ENCODE measurements at places on chromosomes 12 and 14.

GRCh38 chr12:6228535-6229223, 28.5 kb downstream of the CD9 start:
- no peak for DNase-seq

DNA sequence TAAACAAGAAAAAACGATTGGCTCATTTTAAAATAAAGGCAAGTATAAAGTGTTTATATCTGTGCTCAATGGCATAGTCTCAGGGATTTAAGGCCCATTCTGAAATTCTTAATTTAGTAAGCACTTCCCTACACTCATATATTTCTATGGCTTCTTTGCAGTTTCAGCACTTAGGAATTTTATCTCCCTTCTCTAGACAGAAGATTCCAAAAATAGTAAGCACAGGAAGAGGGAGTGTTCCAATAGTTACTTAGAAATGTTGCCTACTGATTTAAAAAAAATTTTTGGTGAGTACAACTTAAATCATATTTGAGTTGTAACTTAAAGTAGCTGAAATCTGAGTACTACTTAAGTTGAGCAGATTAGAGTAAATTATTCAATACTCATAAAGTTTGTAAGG, 19.8 kb downstream of the INSM2 start:
- DNase-seq, result no peak

GRCh38 chr14:103423050-103423461, 37.8 kb downstream of the MARK3 start:
- no peak for DNase-seq

DNA sequence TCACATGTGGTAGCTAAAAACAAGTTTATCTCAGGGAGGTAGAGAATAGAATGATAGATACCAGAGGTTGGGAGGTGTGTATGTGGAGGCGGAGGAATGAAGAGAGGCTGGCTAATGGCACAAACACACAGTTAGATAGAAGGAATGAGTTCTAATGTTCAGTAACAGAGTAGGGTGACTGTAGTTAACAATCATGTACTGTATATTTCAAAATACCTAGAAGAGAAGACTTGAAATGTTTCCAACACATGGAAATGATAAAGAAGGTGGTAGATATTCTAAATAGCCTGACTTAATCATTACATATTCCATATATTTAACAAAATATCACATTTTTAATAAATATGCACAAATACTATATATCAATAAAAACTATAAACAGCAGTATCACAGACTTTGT, 8.9 kb upstream of the IFNG-AS1 start:
- DNase-seq, result no peak

GRCh38 chr12:113936460-113936859, 29.7 kb downstream of the RBM19 start:
- no peak for DNase-seq

- no peak for DNase-seq
Measured at GRCh38 chr14:29757711-29758233, 169.9 kb downstream of the PRKD1 start.

GRCh38 chr12:39990122-39991101, 115.5 kb downstream of the SLC2A13 start:
- DNase-seq, result peak; percentile 71

- no peak for DNase-seq
Measured at GRCh38 chr14:101508196-101508947, 52.9 kb upstream of the DIO3 start.

DNA sequence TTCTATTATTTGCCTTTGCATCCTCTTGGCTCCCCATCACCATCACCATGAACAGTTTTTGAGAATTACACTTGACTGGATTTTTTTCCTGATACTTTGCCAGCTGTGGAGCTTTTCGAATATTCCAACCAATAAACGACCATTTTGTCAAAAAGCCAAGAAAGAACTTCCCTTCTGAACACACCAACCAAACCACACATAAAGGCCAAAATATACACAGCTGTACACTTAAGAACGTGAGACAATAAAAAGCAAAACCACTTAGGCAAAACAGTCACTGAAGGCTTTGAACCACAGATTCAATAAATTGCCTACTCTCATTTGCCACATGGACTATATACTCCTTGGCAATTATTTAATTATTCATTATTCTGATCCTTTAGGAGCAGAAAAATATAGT, 1.1 kb downstream of the C14orf93 start:
- DNase-seq, result no peak

- DNase-seq, result no peak
Measured at GRCh38 chr12:8629486-8630033, 16.9 kb upstream of the AICDA start.

DNA sequence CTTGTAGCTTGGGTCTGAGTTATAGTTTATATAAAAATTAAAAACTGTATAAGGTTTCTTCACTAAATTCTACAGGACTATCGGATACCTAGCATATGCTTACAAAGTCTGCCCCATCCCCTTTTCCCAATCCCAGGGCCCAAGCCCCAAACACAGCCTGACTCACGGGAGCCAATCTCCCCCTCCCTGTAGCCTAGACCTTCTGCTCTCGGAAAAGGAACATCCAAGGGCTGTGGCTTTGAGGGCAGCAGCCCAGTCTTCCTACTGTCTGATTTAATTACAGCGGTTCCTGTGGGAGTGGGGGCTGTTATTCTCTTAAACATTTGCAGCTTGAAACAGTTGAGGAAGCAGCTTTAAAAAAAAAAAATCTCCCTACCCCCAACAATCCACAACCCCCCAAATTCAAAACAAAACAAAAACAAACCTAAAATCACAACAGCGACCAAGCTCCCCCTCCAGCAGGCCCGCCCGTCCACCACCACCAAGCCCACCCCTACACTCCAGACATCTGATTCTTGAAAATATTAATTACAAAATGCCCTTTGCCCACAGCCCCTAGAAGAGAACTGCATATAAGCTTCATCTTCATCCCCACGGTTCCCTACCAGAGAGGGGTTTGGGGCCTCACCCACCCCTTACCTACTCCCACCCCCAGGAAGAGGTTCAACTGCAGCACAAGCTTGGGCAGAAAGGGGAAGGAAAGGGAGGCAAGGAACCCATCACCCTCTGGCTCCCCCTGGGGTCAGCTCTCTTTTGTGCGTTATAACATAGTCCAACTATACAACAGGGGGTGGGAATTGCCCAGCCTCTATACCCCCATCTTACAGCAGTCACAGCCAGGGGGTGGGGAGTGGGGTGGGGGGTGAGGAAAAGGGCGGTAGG, 1.1 kb upstream of the PRKAG1 start:
- no peak for DNase-seq

- peak; percentile 96 for DNase-seq
Measured at GRCh38 chr12:57522011-57522886, at the start of gene MBD6. Gene MBD6, plus strand, starts transcription at chr12:57522824. Its CDS starts 1,480 bp downstream, at chr12:57524304.

GRCh38 chr12:179131-179884, 34.6 kb downstream of the SLC6A12 start:
- DNase-seq, result peak; percentile 55

DNA sequence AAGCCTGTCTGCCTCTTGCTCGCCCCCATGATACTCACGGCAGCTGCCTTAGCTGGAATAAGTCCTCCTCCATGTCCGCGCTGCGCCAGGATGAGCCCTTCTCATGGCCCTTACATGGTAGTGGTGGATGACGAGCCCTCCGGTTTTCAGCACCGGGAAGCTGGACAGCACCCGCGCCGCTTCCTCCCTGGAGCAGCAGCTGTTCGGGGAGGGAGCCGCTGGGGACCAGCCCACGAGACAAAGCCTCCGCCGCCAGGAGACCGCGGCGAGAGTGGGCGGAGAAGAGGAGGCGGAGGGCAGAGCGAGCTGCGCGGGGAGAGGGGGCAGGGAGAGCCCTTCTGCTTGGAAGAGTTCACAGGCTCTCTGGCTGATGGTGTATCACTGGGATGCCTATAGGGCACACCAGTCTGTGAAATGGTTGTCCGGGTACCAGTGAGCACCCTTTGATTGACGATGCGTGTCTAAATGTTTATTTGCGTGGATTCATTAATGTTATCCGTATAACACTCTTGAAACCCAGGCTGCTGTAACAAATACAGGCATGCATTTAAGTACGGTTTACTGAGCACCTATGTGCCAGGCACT, at the start of gene SVOP:
SVOP (minus strand) TSS at position 273 of the 585 bp plus-strand sequence; CDS start at position 73, 200 bp downstream.
- peak; percentile 89 for DNase-seq

GRCh38 chr12:34406228-34406995, 384.1 kb downstream of the ALG10 start:
- peak; percentile 11 for DNase-seq

- DNase-seq, result peak; percentile 44
Measured at GRCh38 chr12:101713059-101713682, 15.7 kb downstream of the CHPT1 start.

- DNase-seq, result peak; percentile 70
Measured at GRCh38 chr12:52221912-52222457, 11.1 kb upstream of the KRT7 start.

- DNase-seq, result no peak
Measured at GRCh38 chr12:54549774-54550451, 512 bp downstream of the PDE1B start.

DNA sequence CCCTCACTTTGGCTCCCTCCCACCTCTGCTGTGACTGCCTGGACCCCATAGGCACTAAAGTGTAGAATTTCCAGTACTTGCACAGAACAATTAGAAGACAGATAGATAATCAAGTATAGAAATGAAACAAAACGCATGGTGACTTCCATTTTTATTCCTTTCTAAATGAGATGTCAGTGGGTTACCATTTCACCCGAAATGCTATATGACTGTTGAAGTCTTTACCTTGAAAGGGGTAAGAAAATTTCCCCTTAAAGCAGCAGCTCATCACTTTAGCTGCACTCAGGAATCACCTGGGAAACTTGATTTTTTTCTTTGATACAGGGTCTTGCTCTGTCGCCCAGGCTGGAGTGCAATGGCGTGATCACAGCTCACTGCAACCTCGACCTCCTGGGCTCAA, 12.5 kb upstream of the KSR2 start:
- DNase-seq, result no peak

DNA sequence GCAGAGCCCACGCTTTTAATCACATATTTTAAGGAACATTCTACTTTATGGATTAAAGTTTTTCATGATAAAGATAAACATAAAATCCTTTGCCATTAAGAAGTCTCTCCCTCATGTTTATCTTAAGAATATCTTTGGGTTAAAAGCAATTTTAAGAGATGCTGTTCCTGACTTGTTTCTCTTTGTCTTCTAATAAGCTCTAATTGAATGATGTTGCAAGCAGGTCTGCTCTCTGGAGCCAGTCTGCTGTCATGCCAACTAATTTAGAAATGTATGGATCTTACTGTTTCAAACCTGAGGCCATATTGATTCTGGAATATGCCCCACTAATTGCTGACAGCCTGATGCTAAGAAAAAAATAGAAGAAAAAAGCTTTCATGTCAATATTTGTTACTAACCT, 173.6 kb downstream of the TTC8 start:
- no peak for DNase-seq

All from left ventricle myocardium superior (tissue), 1 donor.